IPS DF 19.7 (cell line): ENCODE measurements at places on chromosomes 16 and 17.

- DNase-seq: no peak
Observed at GRCh38 chr16:65937455-65937854, 429.0 kb upstream of the CDH5 start.

GRCh38 chr17:80124351-80124981 is 22.5 kb downstream of the EIF4A3 start:
- peak; percentile 64 for DNase-seq

DNA sequence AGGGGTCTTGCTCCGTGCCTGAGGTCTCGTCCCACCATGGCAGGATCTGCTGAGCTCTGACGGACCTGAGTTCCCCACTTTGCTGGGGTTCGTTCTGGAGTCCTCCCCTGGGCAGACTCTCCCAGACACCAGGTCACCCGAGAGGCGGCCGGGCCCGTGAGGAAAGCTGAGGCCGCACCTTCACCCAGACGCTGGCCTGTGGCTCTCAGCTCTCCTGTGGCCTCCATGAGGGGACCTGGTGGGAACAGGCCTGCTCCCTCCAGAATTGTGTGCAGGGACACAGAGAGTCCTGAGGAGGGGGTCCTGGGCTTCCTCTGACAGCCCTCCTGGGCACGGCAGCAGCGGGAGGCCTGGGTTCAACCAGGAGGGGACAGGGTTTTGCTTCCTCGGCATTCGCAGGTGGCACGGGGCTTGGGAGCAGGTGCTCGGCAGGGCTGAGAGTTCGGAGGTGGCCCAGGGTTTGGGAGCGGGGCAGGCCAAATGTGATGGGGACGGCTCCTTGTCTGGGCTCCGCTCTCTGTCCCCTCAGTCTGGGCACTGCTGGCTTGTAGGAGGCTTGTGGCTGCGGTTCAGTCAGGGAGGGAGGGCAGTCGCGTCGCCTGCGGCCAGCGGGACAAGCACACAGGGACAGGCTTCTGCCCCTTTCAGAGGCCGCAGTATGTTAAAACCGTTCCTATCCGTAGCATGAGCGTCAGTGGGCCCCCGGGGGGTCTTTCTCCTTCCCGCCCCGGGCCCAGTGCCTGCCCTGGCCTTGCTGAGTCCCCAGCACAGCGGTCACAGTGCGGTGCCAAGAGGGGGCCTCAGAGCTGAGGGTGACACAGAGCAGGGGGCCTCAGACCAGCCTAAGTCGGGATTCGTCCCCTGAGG is 8.1 kb upstream of the SNAI3 start:
- DNase-seq: no peak

GRCh38 chr17:9900044-9900594 is 5.0 kb downstream of the RCVRN start:
- DNase-seq: no peak

GRCh38 chr17:35773679-35774425 is 13.2 kb downstream of the C17orf50 start:
- DNase-seq: no peak

DNA sequence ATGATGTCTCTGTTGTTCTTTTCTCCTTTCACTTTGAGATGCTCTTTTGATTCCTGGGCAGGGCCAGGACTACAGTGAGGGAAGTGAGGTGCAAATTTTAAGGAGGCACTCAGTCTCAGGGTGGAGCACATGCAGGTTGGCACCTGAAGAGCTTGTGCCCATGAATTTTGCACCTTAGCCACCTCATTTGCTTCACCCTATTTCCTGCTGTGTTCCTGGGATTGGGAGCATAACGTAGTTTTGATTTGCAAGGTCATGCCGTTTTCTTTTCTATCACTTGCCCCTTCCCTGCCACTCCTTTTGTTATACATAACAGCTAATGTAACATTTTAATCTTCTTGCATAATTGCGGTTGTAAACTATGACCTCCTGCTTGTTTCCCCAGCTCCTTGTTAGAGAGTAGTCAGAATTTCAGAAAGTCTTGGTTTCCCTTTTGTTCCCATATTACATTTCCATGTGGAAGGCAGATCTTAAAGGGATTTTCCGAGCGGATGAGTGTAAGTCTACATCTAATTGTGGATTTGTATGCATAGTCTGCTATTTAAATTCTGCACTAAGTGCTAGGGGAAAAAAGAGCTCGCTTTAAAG is 9.8 kb downstream of the PMFBP1 start:
- DNase-seq: no peak

DNA sequence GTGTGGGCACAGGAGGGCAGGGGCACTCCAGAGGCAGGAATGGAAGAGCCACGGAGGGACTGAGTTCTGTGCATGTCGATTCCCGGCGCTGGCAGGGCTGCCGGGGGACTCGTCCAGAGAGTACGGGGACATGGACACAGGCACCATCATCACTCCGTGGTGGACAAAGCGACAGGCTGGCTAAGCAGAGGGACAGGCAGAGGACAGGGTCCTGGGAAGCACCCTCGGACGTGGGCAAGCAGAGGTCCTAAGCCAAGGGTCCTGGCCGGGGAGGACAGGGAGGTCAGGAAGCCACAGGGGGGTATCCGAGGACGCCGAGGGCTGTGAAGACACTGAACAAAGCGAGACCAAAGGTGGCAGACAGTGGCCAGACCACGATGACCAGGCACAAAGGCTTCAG is 44.3 kb upstream of the ENPP7 start:
- no peak for DNase-seq

GRCh38 chr16:51522902-51523301 is 371.8 kb upstream of the SALL1 start:
- DNase-seq: no peak

DNA sequence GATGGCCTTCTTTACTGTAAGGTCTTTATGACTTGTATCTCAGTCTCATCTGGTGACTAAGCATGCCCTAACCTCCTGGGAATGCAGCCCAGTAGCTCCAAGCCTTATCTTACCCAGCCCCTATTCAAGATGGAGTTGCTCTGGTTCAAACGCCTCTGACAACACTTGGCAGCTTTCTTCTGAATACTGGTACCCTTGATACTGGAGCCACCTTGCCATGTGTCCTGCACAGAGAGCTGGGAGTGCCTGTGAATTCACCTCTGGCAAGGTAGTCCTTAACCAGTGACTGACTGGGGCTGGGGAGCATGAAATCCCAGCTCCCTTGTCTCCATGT is 17.2 kb downstream of the NUDT7 start:
- DNase-seq: no peak

GRCh38 chr17:30975042-30975820 is 4.4 kb downstream of the RNF135 start:
- no peak for DNase-seq

DNA sequence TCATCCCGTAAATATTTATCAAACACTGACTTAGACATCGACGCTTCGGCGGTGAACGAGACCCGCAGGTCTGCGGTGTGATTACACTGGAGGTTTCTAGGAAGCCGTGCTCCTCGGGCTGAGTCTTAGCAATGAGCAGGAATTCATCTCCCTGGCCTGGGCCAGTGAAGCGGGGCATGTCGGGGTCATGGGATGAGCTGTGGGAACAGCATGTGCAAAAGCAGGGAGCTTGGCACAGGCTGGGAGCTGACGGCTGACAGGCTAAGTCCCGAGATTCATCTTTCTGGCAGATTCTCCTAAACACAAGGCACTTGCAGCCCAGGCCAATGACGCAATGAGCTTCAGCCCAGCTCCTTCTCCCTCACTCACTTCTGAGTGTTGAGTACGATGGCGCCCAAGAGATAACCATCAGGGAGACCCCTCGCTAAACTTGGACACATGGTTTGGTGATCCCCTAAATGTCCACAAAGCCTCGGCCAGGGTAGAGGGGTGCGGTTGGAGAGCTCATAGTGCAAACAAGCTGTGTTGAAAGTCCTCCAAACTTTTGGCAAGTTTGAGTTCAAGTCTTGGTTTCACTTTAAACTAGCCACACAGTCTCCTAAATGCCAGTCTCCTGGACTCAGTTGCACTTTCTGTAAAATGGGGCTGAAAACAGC is 12.8 kb downstream of the CRISPLD2 start:
- DNase-seq: no peak

DNA sequence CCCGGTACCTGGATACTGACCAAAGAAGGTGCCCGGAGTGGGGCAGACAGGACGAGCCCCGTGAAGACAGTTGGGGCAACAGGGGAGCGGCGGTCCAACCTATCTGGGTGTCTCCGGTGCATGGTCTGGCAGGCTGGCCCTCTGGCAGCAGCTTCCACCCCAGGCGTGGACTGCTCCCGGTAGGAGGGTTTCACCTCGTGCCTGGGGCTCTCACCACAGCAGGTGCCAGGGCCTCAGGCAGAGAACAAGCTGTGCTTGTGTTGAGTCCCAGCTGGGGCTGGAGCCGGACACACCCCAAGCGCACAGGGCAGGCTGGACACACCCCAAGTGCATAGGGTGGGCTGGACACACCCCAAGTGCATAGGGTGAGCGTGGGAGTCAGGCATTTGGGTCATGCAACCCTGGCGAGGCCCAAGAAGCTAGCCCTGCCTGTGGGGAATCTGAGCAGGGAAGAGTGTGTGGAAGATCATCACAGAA is 1.5 kb upstream of the FBXL16 start:
- DNase-seq: no peak

DNA sequence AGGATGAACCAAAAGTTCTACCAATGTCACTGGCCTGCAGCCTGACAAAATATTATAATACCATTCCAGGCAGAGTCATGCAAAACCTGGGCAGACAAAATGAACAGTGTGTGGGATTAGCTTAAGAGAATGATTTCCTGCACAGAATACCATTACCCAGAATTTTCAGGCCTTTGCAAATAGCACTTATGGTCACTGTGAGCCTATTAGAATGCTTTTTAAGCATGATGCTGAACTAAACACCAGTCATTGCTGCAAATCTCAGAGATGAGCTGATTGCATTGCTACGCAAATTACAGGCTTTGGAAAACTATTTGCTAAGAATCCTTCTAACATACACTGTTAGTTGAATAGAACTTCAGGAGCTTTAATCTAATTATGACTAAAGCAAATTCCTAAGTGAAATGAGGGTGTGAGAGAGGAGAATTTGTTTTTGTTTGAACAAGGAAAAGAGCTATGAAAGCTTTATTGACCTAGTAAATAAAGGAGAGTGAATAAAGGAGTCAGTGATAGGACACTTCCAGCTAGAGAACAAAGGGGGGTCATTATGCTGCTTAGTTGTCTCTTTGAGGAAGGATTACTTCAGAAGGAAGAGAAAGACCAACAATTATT is 398.8 kb downstream of the HS3ST3B1 start:
- no peak for DNase-seq

GRCh38 chr16:70726892-70727361 is 41.1 kb upstream of the MTSS2 start:
- no peak for DNase-seq

DNA sequence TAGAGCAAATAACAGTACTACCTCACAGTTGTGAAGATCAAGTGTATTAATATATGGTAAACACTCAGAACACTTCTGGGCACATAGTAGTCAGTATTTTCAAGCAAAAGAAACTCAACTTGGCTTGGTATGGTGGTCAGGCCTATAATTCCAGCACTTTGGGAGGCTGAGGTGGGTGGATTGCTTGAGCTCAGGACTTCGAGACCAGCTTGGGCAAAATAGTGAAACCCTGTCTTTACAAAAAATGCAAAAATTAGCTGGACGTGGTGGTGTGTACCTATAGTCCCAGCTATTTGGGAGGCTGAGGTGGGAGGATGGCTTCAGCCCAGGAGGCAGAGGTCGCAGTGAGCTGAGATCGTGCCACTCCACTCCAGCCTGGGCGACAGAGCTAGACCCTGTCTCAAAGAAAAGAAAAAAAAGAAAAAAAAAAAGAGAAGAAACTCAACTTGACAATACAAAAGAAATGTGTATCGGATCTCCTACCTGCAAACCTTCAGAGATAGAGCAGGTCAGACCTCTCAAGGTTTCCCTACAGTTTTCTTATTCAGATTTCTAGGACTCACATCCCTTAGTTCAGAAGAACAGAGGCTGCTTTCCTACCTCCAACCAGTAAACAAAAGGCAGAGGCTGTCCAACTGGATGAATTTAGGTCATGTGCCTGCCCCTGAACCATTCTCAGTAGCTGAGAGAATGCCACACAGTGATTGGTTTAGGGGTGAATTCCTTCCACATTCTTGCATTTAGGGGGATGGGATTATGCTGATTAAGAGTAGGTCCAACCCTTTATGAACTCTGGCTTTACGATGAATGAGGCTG is 1.7 kb upstream of the KPNA2 start:
- DNase-seq: peak; percentile 99

- DNase-seq: no peak
Observed at GRCh38 chr16:1194665-1195392, 30.2 kb downstream of the TPSG1 start.

GRCh38 chr17:66468241-66469087 is 166.1 kb downstream of the PRKCA start:
- no peak for DNase-seq

- no peak for DNase-seq
Observed at GRCh38 chr16:4058386-4058785, 57.9 kb downstream of the ADCY9 start.

DNA sequence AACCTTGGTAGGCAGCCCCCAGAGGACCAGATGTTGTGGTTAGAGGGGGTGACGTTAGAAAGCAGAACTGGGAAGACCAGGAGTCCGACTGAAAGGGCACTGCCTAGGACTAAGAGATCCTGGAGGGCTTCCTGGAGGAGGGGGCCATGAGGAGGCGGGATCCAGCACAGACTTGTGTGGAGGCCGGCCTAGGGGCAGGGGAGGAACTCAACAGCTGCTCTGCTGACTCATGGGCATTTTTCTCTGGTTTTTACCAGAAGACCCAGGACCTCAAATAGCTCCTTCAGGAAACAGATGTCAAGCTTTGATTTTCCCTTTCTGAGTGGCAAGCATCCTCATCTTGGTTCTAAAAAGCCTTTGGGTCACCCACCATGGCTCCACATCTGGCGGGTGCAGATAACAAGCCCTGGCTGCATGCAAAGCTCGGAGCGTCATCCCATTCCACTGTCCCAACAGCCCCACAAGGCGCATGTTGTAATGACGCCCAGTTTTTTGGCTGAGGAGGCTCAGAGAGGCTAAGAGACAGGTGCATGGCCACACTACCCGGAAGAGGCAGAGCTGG is 29.0 kb downstream of the IL21R start:
- no peak for DNase-seq

- DNase-seq: no peak
Observed at GRCh38 chr16:85068746-85069145, 41.2 kb downstream of the KIAA0513 start.

GRCh38 chr17:36937001-36937958 is at the start of gene LHX1:
TSS of gene LHX1 (plus strand) at chr17:36937475. CDS start at chr17:36938198, 723 bp downstream.
- no peak for DNase-seq

GRCh38 chr17:1648173-1648962 is 1.3 kb downstream of the RILP start:
- DNase-seq: no peak

DNA sequence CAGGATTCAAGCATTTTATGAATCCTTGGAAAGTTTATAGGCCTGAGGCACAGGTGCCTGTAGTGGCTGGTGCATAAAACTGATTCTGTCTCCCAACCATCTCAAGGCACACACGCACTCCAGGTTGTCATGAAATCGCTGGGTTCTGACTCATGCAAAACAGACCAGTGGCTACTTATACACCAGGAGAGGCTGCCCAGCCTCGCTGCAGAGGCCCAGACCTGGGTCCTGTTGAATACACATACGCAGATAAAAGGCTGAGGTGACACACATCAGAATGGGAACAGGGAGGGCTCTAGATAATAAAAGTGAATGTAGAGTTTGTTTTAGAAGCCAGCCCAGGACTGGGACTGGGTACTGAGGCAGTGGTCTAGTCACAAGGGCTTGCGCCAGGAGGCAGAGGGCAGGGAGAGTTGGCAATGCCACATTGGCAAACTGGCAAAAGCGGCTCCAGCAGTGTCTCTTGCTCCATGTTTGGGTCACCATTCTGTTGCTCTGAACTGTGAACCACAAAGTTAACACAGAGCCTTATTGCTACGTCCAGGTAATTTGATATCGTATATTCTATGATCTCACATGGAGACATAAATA is 13.6 kb downstream of the OR1D5 start:
- no peak for DNase-seq

- DNase-seq: no peak
Observed at GRCh38 chr17:64335486-64335885, 55.2 kb downstream of the PECAM1 start.

- no peak for DNase-seq
Observed at GRCh38 chr17:11242411-11242810, 1.4 kb downstream of the SHISA6 start.
